ENCODE measurements at places on chromosomes 6 and 20.

- no peak for DNase-seq
Observed at GRCh38 chr6:115609111-115609510, 451.6 kb downstream of the FRK start.

- no peak for DNase-seq
Observed at GRCh38 chr6:45479834-45480751, 102.4 kb upstream of the SUPT3H start.

DNA sequence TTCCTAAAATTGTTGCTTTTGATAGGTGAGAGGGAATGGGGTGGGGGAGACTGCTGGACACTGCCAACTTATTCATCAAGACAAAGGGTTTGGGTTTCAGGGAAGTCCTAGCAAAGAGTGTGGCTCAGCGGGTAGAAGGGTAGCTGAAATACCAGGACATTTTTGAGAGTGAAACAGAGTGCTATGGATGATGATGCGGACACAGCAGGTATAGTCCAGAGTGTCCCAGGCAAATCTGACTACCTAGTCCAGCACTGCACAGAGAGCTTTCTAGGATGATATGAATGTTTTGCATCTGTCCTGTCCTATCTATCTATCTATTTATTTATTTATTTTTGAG lies 154.3 kb downstream of the BCAS1 start:
- no peak for DNase-seq

DNA sequence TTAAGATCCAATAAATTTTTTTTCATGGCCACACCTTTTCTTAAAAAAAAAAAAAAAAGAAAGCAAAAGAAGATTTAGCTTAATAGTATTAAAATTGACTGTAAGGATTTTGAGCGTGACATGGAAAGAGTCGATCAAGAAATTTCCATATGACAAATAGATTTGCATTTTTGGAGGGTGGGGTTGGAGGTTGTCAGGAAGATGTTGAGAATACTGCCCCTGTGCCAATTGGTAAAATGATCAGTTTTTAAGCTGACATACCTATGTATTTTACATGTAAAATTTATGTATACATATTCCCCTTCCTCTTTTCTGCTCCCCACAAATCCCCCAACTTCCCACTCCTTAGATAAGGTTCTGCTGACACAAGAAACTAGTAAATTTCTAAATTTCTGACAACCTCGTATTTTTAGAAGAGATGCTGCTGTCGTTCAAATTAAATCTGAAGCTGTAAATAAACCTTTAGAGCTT lies 520.9 kb downstream of the CD83 start:
- no peak for DNase-seq

DNA sequence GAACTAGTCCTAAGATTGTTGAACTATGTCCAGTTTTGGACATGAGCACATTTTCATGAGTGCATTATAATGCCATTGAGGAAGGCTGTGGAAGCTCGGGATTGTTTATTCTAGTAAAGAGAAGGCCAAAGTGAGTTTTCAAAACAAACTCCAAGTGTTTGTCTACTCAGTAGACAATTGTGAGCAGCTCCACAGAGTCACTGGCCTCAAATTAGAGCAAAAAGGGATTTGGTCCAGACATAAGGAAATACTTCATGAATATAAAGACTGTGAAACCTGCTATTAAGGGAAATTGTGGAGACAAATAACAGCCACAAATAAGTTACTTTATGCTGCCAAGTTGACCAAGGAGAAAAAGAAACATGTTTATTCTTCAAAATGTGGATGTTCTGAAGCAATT lies 42.6 kb upstream of the PREP start:
- no peak for DNase-seq

Measured in RKO (cell line).